ENCODE measurements at places on chromosomes 5 and 9.

- no peak for DNase-seq
Measured at GRCh38 chr5:21649969-21650368, 1203.2 kb downstream of the CDH12 start.

- DNase-seq: no peak
Measured at GRCh38 chr9:128259156-128259555, 16.7 kb downstream of the GOLGA2 start.

GRCh38 chr9:89984214-89984613 is 379.4 kb downstream of the GADD45G start:
- no peak for DNase-seq

DNA sequence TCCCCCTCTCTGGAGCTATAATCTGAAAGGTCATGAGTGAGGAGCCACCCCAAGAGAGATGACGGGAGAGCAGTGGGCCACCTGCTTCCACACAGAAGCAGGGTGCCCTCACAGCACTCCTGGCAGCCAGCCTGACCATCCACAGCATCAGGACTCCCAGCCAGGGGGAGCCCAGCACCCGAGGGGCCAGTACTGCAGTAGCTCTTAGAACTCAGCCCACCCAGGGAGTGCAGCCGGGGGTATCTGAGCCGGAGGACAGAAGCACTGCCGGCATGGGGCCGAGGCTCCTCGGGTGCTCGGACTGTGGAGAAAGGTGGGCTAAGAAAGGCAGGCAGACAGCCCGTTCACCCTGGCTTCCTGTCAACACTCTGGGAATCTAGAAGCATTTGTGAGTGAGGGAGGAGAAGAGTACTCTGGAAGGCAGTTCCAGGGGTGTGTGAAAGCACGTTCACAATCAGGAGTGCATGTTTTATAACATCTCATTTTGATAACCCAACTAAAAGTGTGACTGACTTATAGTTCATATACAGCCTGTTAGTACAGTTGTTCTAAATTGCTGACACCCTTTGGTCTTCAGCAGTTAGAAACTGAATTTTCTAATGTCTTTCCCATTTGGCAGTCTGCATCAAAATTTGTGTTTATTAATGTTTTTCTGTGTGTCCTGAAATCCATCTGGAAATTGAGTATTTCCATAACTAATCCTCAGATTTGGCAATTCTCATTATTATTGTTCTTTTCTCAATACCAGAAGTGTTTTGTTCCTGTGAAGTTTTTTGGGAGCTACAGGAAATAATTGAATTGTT is 25.9 kb upstream of the ASPN start:
- no peak for DNase-seq

DNA sequence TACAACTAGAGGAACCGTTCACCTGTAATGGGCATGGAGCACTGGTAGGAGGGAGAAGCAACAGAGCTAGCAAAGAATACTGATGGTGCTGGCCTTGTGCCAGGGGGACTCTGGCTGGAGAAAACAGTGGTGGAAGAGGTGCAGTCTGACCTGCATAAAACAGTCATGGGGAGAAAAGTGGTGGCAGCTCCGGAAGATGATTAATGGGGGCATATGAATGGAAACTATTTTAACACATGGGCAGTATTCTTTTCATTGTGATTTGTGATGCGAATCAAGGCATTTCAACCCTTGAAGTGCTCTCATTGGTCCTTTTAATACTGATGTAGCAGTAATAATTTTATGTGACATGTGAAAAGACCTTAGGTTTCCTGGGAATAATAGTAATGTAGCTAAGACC is 219.6 kb downstream of the ADAMTS6 start:
- no peak for DNase-seq

DNA sequence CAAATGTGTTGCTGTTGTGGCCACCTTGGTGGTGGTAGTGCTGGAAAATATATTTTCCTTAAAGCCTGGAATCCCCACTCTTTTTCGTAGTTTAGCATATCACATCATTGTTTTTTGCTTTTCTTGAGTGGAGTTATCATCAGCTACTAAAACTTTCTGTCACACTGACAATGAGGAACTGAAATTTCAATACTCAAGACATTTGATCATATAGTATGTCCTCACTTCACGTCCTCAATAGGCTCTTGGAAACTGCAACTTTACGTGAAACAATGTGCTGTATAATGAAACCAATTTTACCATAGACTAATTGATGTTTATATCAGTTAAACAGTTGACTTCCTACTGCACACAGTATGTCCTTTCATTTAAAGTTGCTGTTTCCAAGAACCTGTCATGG is 265.8 kb downstream of the ADGRV1 start:
- no peak for DNase-seq

- DNase-seq: no peak
Measured at GRCh38 chr9:97572196-97572891, 60.8 kb downstream of the TSTD2 start.

DNA sequence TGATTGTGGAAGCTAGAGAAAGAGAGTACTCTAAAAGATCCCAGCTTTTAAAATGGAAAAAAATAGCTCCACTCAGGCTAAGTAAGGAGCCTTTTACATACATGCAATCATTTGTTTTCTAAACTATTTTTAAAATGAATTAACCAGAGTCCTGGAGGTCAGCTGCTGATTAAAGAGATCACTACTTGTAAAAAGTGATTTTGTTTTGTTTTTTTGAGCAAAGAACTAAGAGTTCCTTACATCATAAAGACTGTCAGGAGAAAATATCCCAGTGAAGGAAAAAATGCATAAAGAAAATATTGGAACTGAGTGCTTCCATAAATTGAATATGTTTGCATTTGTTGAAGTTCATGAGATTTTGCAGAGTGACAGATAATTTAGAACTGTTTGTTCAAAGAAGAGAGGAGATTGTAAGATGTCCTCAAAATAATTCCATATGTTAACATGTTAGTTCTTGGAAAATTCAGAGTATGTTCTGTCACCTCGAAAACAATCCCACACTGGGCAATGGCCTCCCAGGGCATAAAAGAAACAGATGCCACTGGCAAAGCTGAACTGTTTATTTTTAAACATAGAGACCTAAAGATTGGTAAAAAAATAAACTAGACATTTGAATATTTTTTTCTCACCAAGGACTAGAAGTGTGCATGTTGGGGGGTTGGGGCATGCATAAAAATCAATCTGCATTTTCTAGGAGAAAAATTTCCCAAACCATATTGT is 264.7 kb downstream of the NPR3 start:
- DNase-seq: no peak

- no peak for DNase-seq
Measured at GRCh38 chr5:72224946-72225463, 95.0 kb downstream of the MRPS27 start.

DNA sequence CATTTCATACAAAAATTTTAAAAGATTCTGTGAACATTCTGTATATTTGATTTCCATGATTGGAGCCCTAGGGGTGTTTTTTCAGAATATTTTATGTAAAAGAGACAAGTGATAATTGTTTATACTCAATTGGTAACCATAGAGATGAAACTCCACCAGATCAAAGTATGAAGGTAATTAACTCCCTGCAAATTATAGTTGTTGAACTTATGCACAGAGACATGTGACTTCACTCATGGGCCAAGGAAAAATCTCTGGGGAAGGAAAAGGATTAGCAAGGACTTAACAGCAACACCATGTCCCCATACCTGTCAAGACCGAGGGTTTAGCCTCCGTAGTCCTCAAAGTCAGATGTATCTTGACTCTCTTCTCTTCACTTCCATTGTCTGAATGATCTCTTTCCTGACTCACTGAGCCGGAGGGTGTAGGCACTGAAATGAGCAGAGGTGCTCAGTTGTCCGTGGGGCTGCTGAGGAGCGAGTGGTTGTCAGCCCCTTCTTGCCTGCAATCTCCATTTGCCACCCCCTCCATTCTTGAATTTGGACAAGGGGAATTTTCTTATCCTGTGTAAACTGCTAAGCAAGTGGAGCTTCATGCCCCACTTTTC is 17.5 kb upstream of the CXCL14 start:
- no peak for DNase-seq

- no peak for DNase-seq
Measured at GRCh38 chr9:130107955-130108354, 54.2 kb downstream of the GPR107 start.

- DNase-seq: no peak
Measured at GRCh38 chr5:52786949-52787599, 642 bp upstream of the ITGA1 start.

- DNase-seq: no peak
Measured at GRCh38 chr9:131781069-131781468, 41.2 kb upstream of the RAPGEF1 start.

DNA sequence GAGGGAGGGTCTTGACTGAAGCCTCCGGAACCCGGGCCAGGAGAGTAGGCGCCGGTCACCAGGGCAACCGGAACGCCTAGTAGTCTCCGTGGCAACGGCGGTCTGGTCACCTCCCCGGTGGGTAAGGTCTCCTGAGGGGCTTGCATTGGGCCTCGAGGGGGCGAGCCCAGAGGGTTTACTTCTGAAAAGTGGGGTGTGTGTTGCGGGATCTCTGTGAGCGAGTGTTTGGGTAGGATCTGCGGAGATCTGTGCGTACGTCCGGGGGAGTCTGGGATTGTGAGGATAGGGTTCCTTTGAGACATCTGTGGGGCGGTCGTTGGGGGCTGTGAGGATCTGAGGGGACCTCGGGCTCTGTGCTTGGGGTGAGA is at the start of gene FAM221B:
Gene FAM221B, minus strand, starts transcription at position 17 of the 368 bp plus-strand sequence. CDS start 2,571 bp downstream, outside the sequence.
- no peak for DNase-seq

- DNase-seq: no peak
Measured at GRCh38 chr5:54837981-54838380, 147.4 kb downstream of the ESM1 start.

GRCh38 chr5:131413605-131414559 is 150.0 kb downstream of the CDC42SE2 start:
- DNase-seq: no peak

DNA sequence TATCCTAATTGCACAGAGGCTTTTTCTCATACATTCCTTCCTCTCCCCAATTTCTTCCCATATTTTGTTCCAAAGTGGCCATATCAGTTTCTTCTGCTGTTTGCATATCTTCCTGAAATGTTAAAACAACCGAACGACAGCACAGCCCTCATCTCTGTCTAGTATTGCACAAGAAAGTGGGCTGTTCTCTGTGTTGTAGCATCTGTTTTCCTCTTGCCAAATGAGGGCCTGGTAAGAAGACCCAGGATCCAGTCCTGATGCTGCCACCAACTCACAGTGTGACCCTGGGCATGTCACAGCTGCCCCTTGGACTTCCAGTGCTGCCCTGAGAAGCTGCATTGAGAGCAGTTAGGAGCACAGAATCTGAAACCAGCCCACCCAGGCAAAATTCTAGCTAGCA is 4.1 kb downstream of the SLC31A2 start:
- DNase-seq: no peak

- DNase-seq: no peak
Measured at GRCh38 chr9:72539824-72540347, 18.5 kb downstream of the TMC1 start.

DNA sequence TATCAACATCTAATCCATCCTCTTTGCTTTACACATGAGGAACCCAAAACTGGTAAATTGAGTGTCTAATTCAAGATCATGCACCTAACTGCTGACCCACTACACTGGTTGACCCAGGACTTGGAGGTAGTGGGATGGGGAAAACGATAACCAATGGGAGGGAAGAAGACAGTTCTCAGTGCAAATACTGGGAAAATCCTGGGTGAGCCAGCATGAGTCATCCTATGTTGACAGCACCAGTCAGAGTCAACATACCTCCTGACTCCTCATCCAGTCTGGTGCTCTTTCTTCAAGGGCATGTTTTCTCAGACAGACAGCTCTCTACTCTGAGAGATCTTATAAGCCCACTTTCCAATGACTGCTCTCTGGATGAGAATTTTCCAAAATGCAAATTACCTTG is 232.8 kb upstream of the PTGER4 start:
- DNase-seq: no peak

DNA sequence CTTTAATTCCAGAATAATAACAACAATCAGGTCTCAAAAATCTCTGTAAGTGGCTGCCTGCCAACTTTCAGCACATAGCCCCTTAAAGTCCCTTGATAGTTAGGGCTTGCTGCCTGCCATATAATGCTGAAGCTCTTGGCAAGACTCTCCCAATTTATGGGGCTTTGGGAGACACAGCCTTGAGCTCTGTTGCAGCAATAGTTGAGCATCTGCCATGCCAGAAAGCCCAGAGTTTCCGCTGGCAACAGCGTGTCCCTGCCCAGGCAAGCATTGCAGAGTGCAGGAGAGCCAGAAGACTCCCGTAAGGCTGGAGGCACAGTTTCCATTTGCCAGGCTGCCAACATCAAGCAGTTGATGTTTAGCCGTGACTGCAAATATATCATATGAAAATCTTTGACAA is 678.5 kb upstream of the NUDT12 start:
- no peak for DNase-seq

GRCh38 chr5:5221724-5222123 is 81.6 kb downstream of the ADAMTS16 start:
- no peak for DNase-seq

DNA sequence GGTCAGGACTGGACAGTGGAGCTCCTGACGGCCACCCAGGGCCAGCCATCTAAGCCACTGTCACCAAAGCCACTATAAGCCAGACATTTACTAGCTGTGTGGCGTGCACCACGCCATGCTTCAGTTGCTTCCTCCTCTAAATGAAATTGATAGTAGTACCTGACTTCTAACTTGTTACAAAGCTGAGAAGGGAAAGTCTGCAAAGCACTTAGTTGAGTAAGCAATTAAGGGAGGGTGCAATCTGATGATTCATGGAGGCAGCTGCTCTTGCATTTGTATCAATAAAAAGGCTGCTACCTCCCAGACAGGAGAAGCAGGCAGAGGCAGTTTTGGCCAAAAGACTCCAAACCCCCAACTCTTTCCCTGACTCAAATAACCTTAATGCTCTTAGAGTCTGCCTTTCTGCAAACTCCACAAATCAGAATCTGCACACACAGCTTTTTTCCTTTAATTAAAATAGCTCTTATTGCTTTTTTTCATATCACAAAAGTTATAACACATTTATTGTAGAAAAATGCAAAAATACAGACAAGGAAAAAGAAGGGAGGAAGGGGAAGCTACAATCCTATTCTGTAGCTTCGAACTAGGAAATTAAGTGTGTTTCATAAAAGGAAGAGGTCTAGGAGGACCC is 19.3 kb upstream of the RAPGEF1 start:
- DNase-seq: no peak

GRCh38 chr5:32621256-32621655 is 35.9 kb downstream of the SUB1 start:
- no peak for DNase-seq

- DNase-seq: no peak
Measured at GRCh38 chr5:135243556-135244285, 155.3 kb downstream of the MACROH2A1 start.

- DNase-seq: no peak
Measured at GRCh38 chr5:72848474-72849428, 32.3 kb downstream of the TNPO1 start.

DNA sequence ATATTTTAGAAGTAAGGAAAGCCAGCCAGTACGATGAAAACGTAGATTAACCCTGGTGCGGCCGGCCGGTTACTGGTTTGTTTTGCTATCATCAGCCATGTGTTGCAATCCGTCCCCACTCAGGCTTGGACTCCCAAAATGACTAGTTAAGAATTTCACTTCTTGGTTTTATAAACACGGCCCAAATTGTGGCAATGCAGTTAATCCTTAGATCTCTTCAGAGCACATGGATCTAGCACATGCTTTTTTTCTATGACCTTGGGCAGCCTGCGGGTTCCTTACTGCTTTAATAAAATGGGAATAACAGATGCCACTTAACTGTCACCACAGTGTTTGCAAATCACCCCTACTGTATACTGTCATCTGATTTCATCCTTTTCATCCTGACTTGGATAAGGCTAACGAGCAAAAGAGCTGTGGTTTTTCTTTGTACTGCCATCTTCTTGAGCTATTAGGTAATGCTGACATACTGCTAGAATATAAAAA is 1.5 kb downstream of the NDFIP1 start:
- no peak for DNase-seq

Measured in stimulated activated CD4-positive, alpha-beta T cell treated with anti-CD3 and anti-CD28 coated beads, TNF-alpha, amount 100 ng/mL, for 1 hour (primary cell).